ENCODE measurements at places on chromosomes 11 and 22. TPM values are rescaled to one million over a fixed set of nuclear protein-coding genes. Genes with fewer than 3 reads are reported as not detected.

DNA sequence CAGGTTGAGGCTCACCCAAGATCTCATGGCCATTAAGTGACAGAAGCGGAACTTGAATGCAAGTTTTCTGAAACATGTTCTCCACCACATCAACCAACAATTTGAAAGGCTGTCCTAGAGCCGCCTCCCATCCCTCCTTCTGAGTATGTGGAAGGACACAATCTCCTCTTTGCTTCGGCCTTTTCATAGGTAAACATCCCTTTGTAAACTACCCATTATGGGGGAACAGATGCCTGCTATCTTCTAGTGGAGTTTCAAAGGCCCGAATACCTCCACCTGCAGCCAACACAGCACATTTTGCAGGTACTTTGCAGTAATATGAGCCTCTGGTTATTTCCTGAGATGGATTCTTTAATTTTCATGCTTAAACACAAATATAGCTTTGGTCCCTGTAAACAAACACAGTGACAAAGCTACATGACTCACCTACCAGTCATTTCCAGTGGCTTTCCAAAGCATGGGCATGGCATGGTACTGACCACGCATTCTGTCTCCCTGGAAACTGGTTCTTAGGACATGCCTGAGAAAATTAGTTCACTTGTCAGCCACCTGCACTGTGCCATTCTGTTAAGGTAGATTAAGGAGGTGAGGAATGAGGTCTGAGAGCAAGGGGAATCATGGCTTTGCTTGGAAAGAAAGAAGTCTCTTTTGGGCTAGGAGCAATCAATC, 60.2 kb downstream of the EHF start:
- no peaks in the 10 kb centered on the region for H3K4me1 ChIP-seq
- no peak for DNase-seq
- H3K4me3 ChIP-seq: no peak overlapping the region
- H3K36me3 ChIP-seq: no peaks in the 10 kb centered on the region

SGSM1 gene
- total RNA-seq: 13.9 TPM

SLC5A12 gene
- 1.7 TPM for total RNA-seq

DNA sequence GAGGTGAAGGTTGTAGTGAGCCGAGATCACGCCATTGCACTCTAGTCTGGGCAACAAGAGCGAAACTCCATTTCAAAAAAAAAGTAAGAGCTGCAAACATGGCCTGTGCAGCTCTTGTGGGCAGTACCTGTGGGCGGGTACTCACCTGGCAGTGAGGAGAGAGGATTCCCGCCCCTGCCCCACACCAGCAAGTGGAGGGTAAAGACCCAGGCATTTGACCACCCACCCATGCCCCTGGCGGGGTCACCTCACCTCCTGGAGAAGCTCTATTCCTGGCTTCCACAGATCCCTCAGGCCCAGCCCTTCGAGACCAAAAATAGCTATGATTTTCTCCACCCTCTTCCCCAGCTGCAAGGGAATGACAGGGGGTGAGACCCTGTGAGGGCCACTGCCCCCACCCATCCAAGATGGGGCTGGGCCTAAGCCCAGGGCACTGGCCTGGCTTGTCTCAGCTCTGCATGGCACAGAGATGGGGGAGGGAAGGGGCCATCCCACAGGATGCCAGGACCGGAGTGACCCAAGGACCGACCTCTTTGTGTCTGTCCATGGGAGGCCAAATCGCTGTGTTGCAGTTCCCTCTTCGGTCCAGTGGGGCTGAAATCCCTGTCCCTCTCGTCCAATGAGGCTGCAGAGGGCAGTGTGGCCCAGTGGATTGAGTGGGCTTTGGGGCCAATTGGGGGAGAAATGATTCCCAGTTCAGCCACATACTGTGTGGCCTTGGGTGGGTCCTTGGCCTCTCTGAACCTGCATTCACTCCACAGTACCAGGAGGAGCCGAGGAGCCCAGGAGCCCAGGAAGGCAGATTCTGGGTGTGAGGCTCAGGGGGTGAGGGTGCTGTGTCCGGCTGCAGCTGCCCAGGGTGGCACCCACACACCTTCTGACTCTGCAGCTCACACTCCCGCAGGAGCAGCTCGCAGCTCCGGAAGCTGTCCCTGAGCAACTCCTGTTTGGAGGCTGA, 14.6 kb downstream of the SEC14L6 start:
- DNase-seq: no peak
- H3K4me1 ChIP-seq: no peaks in the 10 kb centered on the region
- no peak overlapping the region for H3K27ac ChIP-seq
- H3K36me3 ChIP-seq: no peaks in the 10 kb centered on the region

Data from right atrium auricular region (tissue), 2 donors.